RWPE2 (cell line): ENCODE measurements at places on chromosomes 1 and 21.

DNA sequence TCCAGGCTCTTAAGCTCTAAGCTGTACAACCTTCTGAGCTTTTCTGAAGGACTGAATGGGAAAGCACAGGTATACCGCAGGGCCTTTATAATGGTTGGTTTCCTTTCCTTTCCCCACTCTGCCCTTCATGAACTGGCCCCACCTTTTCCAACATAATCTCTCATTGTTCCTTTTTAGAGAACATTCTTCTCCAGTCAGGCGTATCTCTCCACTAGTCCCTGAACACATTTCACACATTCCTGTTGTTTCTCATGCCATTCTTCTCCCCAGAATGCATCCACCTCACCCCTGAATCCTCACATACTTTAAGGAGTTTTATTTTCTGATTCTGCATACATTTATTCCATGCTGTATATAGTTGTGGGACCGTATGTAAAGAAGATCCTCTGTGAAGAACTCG is 41.3 kb downstream of the PGM1 start:
- no peak for DNase-seq

DNA sequence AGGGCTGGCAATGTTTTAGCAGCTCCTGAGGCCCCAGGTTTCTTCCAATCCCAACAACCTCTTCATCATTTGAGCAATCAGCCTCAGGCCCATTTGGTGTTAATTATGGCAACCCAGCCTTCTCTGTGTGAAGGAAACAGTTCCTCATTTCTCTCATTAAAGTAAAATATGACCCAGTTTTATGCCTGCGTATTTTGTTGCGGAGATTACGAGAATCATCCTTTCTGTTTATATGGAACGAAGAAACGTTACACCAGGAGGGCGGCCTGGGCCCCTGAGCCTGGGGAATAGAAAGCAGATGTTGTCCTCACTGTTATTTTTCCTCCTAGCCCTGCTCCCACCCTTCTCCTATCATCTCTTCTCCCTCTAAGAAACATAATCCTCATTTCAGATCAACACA is 332.2 kb upstream of the USP24 start:
- DNase-seq, result no peak

DNA sequence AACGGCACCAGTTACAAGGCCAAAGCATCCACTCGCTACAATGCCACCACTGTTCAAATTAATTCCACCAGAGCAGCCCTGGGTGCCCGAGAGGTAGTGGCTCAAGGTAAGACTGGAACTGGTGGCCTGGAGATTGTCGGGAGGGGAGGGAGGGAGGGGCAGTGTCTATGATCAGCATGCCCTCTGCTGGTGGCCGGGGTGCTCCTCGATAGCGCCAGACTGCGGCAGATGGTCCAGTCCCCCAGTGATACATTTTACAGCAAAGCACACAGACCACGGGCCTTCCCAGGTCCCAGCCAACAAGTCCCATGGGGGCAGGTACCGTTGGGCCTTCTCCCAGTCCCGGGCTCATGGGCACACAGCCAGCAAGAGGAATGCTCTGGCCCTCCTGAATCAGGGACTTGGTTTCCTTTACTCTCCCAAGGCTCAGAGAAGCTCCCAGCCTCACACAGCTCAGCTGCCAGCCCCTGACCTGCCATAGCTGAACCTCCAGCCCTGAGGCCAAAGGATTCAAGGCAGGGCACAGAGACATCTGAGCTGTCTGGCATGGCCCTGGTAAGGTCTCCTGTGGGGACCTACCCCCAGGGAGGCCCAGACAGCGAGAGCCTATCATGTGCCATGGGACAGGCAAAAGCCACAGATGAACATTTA is 15.3 kb downstream of the ACOT7 start:
- DNase-seq, result no peak

GRCh38 chr1:51230501-51231078 is 5.5 kb upstream of the RNF11 start:
- DNase-seq, result no peak

- DNase-seq, result no peak
Observed at GRCh38 chr1:36481771-36482723, 666 bp downstream of the CSF3R start.

DNA sequence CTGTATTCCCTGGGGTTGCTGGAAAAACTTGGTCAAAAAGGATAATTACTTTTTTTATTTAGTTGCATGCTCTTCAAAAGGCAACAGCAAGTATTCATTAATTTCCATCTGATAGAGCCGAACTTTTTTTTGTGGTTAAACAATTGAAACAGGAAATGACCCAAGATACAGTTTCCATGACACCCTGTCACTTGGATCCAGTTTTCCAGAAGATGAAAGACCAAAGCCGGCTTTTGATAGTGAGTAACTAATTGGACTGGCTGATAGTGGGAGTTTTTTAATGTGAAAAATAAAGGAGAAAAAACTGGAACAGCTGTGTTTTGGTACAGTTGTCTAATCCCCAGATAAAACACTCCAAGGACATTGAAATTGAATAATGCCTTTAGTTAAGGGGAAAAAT is 33.0 kb downstream of the CACHD1 start:
- no peak for DNase-seq

DNA sequence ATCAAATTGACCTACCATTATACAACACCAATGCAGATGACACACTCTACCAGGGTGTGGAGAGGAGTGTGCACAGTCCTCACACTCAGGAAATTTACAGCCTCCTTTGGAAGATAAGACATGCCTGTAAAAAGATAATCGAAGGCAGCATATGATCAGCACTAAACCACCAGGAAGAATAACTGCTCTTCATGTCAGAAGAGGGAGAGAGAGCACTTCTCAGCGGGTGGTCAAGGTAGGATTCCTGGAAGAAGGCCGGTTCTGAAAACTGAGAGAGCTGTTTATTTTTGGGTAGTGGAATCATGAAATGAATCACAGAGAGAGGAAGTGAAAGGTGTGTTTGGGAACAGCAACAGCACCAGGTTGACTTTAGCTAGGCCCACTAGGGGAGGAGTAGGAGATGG is 14.0 kb upstream of the ZNF697 start:
- no peak for DNase-seq

DNA sequence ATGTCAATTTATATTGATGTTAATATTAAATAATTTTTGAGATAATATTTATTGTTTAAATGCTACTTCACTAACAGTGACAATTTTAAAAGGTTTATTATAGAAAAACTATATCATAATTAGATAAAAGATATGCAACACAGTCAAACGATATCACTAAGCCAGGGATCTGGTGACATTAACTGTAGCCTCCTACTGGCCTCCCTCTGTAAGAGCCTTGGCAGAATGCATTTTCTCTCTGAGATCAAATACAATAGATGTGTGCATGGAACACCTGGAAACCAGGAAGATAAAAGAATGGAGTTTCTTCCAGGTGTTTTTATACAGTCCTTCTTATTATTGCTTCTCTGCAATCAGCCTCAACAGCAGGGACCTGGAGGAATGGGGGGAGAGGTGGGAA is 1762.1 kb downstream of the BRINP3 start:
- DNase-seq, result no peak
